ENCODE measurements at places on chromosomes 12 and 14.

GRCh38 chr12:122646517-122647217, 56.5 kb downstream of the HCAR2 start:
- DNase-seq: peak; percentile 24

DNA sequence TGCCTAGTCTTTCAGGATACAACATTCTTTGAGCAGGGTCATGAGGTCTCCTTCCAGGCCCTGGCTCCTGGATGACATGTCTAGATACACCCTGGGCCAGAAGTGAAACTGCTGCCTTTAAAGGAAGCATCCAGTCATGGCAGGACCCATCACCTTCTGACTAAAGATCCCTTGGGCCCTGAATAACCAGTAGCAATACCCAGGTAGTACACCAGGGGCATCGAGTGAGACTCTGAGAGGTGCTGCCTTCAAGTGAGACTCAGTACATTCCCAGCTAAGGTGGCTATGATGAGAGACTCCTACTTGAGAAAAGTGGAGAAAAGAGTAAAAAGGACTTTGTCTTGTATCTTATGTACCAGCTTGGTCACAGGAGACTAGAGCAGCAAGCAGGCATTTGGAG, 23.5 kb downstream of the OR6C68 start:
- DNase-seq: no peak

- no peak for DNase-seq
Measured at GRCh38 chr14:83908419-83908818, 1621.5 kb upstream of the FLRT2 start.

- no peak for DNase-seq
Measured at GRCh38 chr12:130439250-130439649, 101.6 kb downstream of the PIWIL1 start.

DNA sequence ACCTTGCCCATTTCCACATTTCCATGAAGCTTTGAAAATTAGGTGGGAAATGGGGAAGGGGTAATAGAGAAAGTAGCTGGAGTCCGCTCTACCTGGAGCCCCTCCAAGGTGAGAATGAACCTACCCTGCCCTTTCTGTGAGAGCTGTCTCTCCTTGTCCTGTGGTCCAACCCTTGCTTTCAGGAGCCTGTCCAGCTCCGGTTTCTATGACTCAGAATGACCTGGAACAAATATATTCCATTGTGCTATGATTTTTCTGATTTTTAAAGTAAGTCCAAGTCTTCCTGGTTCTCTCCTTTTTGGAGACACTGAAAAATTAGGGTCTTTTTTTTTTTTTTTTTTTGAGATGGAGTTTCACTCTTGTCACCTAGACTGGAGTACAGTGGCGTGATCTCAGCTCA, 89.1 kb upstream of the VASH1 start:
- no peak for DNase-seq

GRCh38 chr14:60632777-60633176, 16.5 kb downstream of the SIX1 start:
- no peak for DNase-seq

DNA sequence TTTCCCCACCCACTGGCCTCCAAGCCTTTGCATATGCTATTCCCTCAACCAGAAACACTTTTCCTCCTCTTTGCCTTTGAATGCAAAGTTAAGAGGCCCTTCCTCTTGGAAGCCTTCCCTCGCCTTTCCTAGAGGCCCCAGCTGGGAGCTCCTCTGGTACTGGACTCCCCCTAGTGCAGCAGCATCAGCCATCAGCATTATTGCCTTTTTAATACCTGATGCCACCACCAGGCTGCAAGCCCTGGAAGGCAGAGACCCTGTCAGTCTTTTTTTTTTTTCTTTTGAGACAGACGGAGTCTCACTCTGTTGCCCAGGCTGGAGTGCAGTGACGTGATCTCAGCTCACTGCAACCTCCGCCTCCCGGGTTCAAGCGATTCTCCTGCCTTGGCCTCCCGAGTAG, 19.1 kb upstream of the PLA2G1B start:
- no peak for DNase-seq
